Stimulated activated CD4-positive, alpha-beta T cell treated with anti-CD3 and anti-CD28 coated beads, Interleukin-1b, Interleukin-23, amount 100 ng/mL, for 24 hours (primary cell): ENCODE measurements at places on chromosomes 6 and 20.

DNA sequence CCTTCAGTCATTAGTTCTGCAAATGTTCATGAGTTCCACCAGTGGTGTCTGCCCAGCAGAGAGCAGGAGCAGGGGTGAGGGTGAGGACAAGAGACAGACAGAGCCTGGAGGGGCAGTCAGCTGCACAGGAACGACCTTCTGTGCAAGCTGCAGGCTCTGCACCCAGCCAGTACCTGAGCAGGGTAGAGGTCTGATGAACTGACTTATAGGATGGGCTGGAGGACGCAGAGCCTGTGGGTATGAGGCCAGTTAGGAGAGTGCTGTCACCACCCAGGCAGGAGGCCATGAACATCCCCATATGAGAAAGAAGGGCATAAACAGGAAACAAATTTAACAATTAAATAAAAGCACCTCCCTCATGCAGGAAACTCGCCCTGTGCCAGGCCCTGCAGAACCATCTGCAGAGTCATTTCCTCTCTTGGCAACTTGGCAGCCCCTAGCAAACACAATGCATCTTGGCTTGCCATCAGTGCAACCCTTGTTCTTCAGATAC, 17.9 kb downstream of the C6orf15 start:
- DNase-seq, result no peak

- DNase-seq, result no peak
Observed at GRCh38 chr6:137272403-137272802, 53.2 kb upstream of the IFNGR1 start.

DNA sequence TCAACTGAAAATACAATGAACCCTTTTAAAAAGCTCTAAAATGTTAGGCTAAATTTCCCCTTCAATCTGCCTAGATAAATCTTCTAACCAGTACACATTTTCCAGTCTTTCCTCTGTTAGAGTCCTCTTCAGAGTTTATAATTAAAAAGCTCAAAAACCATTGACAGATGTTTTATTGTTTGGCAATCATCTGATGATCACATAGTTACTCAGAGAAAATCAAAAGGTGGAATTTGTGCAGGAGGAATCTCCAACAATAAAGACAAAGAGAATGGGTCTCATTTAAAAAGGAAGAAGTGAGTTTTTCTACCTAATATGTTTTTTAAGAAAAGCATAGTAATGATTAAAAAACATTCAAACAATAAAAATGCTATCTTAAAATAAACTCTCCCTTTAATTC, 3.1 kb downstream of the TRAPPC3L start:
- DNase-seq, result no peak

DNA sequence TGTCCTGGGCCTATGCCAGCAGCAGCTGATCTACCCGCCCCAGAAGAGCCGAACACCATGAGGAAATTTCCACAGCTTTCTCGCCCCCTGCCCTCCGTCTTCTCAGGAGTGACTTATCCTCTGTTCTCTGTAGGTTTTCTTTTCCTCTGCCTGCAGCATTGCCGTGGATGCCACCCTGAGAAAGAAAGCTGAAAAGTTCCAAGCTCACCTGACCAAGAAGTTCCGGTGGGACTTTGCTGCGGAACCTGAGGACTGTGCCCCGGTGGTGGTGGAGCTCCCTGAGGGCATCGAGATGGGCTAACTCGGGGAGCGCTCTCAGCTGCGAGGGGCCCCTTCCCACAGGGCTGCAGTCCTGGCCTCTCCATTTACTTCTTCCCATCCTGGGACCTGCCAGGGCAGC, 19.2 kb downstream of the AAR2 start:
- DNase-seq, result no peak

DNA sequence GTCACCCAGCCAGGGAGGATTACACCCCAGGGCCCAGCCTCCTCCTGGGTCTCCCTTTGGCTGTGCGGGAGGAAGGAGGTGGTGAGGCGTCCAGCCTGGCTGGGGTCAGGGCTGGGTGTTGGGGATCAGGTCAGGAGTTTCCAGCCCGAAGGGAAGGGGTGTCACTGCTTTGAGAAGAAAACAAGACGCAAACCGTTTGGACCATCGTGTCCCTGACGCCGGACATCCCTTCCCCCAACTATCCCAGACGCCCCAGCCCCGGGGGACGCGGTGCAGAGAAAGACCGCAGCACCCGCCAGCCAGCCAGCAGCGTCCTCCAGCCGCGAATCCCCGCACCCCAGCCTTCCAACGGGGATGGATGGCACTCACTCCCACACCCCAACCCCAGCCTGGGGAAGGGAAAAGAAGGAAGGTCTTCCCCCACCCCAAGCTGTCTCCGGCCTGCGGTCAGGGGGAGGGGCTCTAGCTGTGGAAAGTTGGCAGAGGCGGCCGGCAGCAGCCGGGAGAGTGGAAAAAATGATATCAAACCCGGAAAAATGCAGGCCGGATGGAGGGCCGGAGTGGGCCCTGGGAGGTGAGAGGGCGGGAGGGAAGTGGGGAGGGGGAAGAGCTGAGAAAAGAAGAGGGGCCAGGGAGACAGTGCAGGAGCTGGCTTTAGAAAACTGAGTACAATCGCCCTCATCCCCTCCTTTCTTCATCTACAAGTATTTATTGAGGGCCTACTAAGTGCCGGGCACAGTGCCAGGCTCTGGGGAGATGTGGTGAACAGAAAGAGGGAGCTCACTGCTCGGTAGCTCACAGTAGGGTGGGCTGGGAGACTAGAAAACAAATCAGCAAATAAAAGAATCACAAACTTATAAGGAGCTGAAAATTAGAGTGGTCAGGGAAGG, 10.6 kb downstream of the REM1 start:
- DNase-seq, result no peak

DNA sequence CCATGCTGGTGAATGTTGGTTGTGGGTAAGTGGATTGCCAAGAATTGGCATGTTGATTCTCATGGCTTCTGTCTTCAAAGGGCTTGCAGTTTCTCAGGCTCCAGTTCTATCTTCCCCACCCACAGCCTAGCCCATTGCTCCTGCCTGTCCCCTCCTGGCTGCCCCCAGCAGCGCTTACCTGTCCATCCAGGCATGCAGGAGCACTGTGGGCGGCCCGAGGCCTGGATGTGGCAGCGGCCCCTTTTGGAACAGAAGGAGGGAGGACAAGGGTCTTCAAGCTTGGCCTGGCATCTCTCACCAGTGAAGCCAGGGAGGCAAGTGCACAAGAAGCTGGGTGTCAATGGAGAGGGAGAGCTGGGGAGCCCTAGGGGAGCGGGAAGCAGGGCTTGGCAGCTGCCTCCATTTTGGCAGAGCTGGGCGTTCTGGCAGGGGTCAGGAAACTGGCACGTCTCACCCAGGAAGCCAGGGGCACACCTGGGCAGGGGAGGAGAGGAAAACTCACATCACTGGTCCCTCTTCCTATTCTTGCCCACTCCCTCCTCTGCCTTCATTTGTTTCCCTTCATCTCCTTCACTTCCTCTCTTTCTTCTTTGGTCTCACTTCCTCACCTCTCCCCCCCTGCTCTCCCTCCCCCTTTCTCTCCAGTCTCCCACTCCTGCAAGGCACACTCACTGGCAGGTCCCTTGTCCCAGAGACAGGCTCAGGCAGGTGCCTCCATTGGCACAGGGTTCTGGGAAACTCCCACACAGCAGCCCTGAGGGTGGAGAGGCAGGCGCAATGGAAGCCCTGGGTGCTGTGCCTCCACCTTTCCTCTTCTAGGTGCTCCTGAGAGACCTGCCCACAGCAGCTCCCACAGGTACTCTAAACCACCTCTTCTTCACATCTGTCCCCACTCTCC, 1.3 kb downstream of the NOTCH4 start:
- DNase-seq, result no peak

DNA sequence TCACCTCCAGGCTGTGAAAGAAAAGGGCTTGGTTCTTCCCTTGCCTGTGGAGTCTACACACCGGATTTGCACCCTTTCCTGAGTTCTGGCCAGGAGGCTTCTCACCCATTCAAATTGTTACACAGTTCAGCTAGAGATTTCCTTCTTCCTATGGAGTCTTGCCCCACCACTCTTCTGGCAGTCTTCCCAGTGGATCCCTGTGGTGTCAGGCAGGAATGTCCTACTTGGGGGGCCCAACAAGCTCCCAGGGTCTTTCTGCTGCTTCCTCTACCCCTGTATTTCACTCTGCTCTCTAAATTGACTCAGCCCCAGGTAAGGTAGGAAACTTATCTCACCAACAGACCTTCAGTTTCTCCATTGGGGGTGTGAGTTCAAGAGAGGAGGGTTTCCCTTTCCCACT, 14.0 kb upstream of the CST9L start:
- DNase-seq, result no peak

- DNase-seq, result no peak
Observed at GRCh38 chr6:115634887-115635286, 425.8 kb downstream of the FRK start.

GRCh38 chr20:46020555-46020954, 8.5 kb upstream of the SLC12A5 start:
- no peak for DNase-seq

GRCh38 chr6:30700340-30700739, 9.6 kb upstream of the NRM start:
- no peak for DNase-seq

DNA sequence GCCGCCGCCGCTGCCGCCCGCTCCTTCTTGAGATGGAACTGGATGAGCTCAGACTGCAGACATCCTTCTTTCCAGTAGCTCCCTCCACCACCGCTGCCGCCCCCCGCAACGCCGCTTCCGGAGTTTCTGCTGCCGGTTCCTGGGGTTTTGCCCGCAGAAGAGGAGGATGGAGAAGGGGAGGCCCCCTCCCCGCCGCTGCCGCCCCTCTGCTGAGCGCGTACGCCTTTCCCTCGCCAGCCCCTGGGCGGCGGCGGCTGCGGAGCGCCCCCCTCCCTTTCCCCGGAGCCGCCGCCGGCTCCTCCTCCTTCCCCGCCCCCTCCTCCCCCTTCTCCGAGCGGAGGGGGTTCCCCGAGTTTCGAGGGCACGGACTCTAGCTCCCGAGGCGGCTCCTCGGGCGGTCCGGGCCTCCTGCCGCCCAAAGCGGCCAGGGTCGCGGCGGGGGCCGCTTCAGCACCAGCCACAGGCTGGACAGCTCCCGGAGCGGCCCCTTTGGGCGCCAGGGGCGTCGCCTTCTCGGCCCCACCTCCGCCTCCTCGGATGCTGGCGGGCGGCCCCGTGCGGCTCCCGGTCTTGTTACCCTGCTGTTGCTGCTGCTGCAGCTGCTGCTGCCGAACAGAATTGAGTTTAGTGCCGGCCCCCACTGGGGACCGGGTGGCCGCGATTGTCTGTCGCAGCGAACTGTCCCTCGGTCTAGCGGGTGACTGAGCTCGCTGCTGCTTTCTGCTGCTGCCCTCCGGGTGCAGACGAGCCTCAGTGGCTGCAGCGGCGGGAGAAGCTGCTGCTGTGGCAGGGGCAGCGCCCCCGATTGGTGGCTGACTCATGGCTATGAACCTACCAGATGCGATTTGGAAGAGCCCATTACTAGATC, 3.1 kb downstream of the MTCL3 start:
- peak; percentile 56 for DNase-seq

- DNase-seq, result no peak
Observed at GRCh38 chr20:63330940-63331339, 30.2 kb downstream of the CHRNA4 start.

- peak; percentile 26 for DNase-seq
Observed at GRCh38 chr20:58306421-58307261, 2.9 kb upstream of the RAB22A start.

GRCh38 chr6:4840169-4840568, 64.0 kb downstream of the CDYL start:
- DNase-seq, result no peak

DNA sequence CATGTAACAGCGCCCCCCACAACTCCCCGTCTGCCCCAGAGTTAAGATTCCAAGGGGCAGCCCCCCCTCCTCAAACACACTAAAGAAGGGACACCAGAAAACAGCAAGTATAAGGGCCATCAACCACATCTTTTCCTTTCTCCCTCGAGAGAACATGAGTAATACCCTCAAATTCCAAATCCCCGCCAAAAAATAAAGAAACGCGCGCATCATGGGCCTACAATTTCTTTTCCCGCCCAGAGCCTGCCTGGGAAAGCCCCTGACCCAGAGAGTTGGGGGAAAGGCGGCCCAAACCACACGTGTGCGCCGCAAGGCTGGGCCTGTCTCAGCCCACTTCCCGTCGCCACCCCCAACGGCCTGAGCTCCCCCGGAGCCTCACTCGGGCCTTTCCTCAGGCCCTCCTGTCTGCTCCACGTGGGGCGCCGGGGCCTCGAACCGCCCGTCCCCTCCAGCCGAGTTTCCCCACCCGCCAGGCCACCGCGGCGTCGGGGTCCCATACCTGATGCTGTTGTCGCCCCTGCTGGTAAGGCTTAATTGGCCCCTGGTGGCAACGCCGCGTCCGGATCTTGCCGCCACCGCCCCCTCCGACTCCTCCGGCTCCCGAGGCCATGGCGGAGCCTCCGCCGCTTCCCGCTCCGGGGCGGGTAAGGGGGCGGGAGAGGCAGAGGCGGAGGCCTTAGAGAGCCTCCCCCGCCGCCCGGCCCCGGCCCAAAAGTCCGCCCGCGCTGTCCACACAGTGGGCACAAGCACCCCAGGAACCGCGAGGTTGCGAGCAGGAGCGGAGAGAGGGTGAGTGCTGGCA, 746 bp downstream of the NUP153 start:
- DNase-seq, result peak; percentile 82

DNA sequence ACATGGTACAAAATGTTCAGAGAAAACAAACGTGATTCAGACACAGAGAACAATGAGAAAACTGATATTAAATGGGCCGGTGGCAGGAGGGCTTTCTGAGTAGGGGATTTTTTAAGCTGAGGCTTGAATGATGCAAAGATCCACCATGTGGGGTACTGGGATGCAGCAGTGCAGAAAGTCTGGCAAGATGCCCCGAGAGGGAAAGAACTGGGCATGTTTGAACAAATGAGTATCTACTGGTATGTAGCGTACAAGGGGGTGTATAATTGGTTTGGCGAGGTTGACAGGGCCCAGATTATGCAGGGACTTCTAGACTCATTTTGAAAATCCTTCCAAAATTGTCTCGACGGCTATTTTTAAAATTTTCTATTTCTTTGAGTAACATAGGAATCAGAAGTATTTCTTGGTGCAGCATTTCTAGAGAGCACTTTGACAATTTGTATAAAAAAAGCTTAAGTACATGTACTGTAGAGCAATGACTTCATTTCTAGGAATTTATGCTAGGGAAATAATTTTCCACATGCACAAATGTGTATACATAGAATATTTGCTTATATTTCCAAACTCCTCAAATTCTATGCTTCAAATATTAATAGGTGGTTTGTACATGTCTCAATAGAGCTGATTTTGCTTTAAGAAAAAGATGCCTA, 119.6 kb upstream of the DOK5 start:
- no peak for DNase-seq

DNA sequence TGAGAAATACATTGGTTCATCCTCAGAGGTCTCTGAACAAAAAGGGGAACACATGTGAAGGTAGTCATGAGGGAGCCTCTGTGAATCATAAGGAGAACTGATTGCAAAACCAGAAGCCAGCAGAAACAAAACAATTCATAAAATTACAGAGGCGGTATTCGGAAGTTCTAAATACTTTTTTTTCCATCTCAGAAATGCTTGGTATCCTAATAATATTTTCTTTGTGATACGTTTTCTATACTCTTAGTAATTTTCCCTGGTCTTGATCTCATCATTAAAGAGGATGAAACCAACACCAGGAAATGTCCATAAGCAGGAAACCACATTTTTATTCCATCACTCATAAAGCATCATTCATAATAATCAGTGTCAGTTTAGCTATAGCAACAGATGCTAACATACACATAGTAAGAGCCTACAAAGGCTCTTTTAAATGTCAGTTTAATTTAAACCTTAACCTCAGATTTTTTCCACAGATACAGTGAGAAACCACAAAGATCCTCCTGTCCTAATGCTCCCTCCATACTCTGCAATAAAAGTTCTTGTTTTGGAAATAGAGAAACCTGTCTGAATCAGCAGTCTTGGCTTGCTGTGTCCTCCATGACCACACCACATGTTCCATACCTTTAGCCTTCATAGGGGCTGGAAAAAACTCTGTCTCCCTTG, 29.2 kb downstream of the SGK1 start:
- DNase-seq, result no peak

GRCh38 chr6:155493026-155493693, 37.5 kb upstream of the NOX3 start:
- no peak for DNase-seq
